ENCODE measurements at places on chromosomes 11 and 22. TPM values are rescaled to one million over a fixed set of nuclear protein-coding genes. Genes with fewer than 3 reads are reported as not detected.
A peak's percentile ranks its signal among the peaks of the same experiment; 100 is the strongest.

GLYAT gene
- not detected for total RNA-seq

IL17REL gene
- total RNA-seq: not detected

EMID1 gene
- 8.9 TPM for total RNA-seq

SCN2B gene
- not detected for total RNA-seq

BLID gene
- total RNA-seq: not detected

OR8D1 gene
- total RNA-seq: not detected

MMP13 gene
- total RNA-seq: not detected

SPTBN2 gene
- 45.0 TPM for total RNA-seq

PLAAT4 gene
- 1.2 TPM for total RNA-seq

JAML gene
- total RNA-seq: 12.0 TPM

SMIM38 gene
- 0.12 TPM for total RNA-seq

FOLH1 gene
- total RNA-seq: not detected

GRCh38 chr22:35322893-35323292 lies 23.2 kb downstream of the TOM1 start:
- no peak for DNase-seq

GRCh38 chr11:47051217-47051616 lies 114.7 kb downstream of the CSTPP1 start:
- no peak for DNase-seq

DNA sequence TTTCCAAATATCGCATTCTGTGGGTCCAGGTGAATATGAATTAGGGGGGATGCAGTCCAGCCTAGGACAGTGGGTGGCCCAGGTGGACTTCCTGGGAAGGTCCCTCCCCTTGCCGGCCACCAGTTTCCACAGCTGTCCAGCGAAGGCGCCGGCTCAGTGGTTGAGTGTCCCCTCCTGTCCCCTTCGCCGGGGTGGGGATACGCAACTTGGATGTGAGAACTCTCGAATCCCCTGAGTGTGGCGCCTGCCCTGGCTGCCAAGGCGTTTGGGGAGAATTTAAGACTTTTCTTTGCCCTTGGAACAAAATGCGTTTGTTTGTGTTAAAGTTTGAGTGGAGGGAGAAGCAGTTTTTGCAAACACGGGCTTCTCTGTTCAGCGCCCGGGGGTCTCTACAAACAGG lies 123.7 kb downstream of the KCNQ1OT1 start:
- DNase-seq: no peak

DNA sequence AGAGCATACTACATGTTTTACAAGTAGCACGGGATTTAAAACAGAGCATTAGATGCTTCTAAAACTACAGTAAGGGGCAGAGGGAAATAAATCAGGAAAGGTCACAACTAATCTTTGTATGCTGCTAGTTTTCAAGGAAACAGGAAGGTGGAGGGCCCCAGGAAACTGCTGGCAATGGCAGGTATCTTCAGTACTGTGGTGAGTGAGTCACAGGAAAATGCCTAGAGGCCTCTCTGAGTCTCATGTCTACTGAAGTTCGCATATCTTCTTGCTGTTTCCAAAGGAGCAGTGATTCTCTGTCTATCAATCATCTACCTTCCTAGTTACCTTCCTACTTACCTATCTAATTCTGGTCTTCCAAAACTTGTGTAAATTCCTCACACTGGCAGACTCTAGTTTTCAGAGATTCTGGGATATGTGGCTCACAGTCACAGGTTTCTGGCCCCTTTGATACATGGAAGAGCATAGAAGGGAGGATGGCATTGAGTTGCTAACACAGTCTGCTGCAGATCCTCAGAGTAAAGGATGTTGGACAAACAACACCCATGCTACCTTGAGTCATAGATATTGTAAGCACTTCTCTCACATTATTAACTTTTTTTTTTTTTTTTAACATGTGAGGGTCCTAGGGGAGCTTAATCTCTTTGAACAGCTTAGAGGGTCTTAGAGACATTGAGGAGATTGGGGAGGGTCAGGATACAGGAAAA lies 58.8 kb upstream of the SYN3 start:
- no peak for DNase-seq

- no peak for DNase-seq
Measured at GRCh38 chr11:9112075-9112474, 20.7 kb upstream of the SCUBE2 start.

DNA sequence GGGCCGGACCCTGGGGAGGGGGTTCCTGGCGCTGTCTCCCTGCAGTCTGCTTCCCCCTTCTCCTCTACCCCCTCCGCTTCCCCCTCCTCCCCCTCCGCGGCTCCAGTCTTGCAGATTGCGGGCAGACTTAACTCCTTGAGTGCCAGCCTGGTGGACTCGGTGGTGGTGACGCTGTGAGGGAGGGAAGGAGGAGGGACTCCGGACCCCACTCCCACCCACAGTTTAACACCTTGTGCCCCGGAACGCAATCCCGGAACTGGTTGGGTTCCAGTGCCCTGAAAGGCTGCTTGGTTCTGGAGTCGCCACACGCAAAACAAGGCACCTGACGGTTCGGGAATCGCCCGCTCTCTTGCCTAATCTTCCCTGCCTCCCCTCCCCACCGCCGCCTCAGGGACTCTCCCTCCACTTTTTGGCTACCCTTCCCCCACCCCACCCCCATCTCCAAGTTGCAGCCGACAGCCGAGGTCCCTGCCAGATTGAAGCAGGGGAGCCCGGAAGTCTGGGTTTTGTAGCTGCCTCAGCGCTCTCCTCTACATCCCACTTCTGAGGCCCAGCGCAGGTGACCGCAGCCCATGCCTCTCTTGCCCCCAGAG lies 3.9 kb upstream of the BCL9L start:
- peak; percentile 97 for DNase-seq

DNA sequence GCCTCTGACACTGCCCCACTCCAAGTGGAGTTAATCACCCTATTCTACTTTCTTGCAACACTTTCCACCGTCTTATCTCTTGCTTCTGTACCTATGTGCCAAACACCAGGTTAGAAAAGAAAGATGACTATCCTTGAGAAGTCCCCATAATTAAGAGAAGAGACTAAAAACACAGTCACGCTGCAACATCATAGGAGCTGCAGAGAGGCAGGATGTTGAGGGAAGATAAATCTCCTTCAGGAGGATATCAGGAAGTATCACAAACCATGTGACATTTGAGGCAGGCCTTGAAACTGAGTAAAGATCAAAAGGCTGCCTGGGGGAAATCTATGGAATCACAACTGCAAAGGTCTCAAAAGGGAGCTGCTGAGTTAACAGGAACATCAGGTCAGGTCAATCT lies 24.8 kb downstream of the GAB2 start:
- no peak for DNase-seq

DNA sequence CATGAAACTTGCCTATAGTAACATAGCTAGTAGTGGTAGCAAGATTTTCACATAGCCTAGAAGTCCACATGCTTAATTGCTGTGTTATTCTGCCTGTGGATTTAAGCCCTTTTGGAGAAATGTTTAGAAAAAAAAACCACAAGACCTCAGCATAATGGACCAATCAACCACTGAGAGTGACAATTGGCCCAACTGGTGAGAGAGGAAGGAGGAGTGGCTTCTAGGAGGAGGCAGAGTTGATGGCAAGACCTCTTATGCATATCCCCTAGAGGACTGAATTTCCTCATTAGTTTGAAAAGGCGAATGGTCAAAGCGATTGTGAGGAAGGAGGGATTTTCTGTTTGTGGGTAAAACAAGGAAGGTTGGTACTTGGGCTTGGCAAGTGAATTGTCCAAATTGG lies 30.6 kb downstream of the NNMT start:
- DNase-seq: no peak

- no peak for DNase-seq
Measured at GRCh38 chr11:85540635-85541205, 86.4 kb downstream of the DLG2 start.

DNA sequence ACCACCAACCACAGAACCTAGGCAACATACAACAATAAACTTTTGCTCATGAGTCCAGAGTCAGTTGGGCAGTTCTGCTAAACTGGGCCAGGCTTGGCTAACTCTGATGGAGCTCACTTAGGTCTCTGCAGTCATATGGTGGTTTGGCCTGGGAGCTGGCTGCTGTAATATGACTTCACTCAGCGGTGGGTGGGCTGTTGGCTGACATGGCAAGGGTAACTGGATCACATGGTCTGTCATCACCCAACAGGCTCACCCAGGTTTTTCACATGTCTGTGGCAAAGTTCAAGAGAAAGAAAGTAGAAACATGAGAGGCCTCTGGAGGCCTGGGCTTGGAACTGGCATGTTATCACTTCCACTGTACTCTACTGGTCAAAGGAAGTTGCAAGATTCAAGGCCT lies 43.2 kb upstream of the CLMP start:
- DNase-seq: no peak

DNA sequence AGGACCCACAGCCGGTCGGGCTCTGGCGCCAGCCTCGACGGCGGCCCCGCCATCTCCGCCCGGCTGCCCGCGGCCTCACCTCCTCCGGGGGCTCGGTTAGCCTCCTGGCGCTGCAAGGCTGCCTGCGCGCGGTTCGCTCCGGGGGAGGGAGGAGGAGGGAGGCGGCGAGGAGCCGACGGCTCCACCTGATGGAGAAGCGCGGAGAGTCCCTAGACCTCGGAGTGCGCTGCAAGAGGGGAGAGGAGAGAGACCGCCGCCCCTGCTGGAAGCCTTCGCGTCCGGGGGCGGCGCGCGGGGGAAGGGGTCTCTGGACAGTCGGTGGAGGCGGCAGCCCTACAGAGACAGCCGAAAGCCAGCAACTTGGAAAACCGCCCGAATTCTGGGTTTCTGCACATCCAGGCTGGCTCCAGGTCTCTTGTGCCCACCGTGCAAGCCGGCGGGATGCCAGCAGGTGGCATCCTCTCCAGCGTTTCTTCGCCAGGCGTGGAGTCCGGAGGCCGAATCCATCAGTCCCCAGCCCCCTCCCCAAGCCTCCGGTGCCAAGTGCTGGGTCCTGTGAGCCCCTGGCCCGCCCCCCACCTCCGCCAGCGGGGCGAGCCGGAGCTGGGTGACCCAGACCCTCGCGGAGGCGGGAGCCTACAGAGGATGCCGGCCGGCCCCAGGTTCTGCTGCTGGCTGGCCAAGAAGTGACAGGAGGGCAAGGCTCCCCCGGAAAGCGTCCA lies 2.9 kb upstream of the KIRREL3 start:
- no peak for DNase-seq

DNA sequence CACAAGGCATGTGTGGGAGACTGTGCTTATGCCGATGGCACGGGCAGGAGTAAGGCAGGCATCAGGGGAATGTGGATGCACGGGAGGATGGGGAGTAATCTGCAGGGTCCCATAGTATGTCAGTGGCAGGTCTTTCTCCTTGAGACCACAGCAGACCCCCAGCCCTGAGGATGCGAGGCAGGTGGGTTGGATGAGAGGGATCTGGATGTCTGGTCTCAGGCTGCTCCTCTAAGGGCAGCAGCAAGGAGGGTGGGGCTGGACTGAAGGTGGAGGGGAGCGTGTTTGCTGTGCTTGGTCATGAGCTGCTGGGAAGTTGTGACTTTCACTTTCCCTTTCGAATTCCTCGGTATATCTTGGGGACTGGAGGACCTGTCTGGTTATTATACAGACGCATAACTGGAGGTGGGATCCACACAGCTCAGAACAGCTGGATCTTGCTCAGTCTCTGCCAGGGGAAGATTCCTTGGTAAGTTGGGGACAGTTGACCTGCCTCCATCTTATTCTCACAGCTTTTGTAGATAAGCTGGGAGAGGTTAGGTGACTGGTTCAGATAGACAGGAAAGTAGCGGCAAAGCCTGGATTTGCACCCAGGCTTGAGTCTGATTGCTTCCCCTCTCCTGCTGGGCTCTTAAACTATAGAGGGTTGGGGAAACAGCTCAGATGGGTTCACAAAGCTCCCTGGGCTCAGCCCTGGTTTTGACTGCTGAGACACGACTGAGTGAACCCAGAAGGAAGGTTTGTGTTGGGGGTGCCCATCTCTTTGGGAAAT lies at the start of gene APOL1:
APOL1 (plus strand) TSS at position 380 of the 769 bp plus-strand sequence. CDS start 1,823 bp downstream, outside the sequence.
- DNase-seq: no peak

GRCh38 chr11:76266286-76267100 lies 60.2 kb upstream of the WNT11 start:
- no peak for DNase-seq

DNA sequence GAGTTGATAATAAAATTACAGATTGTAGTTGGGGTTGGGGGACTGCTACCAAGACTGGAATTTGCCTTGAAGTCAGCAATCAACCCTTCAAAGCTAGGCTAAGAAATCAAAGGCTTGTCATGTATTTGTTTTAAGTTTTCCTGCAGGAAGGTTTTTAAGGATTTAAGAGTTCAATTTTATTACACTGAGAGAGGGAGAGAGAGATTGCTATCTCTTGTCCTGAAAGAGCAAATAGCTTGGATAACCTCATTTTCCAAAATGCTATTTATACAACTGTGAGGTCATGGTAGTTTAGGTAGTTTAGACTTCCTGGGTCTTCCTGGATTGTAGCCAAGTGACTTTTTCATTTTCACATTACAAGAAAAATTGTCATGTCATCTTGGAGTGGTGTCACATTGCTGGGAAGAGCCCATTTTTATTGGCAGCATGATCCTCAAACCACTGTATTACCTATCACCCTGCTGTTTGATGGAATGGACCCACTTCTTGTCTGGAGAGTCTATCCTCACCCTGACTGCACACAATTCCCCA lies 10.1 kb upstream of the PRSS23 start:
- DNase-seq: peak; percentile 72

- no peak for DNase-seq
Measured at GRCh38 chr22:44658311-44658953, 43.6 kb upstream of the PRR5 start.

DNA sequence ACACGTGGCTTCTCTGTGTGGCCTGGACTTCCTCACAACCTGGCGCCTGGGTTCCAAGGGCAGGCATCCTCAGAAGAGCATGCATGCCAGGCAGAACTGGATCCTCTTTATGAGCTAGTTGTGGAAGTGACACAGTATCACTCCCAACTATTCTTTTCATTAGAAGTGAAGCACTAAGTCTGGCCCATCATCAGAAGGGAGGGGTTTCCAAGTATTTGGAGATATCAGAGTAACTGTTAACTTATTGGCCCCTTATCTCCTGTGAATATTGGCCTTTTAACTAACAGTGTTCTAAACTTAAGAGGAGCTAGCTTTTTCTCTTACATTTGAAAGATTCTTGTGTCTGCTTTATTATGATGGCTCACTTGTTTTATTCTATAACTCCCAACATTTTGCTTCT lies 35.5 kb downstream of the FDX1 start:
- no peak for DNase-seq

GRCh38 chr11:120017582-120018150 lies 120.2 kb downstream of the TRIM29 start:
- no peak for DNase-seq

- no peak for DNase-seq
Measured at GRCh38 chr22:30861131-30861530, 107.4 kb downstream of the MORC2 start.

DNA sequence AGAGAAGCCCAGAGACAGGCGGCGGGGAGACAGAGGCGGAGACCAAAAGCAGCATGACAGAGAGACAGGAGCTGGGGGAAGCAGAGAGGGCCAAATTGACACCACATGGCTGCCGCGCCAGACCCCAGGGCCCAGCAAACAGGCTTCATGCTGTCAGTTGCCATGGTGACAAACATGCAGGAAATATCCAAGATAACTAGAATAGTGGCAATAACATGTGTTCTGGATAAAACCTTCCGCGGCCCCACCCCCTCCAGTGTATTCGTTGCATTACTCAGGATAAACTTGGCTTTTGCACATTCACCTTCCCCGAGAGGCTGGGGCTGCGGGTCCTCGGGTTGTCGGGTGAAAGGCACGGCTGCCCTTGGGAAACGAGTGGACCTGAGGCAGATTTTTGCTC lies 49.9 kb upstream of the CDON start:
- no peak for DNase-seq

Measured in Caco-2 (cell line).